Sigmoid colon (tissue), 7 donors: ENCODE measurements at places on chromosomes 12 and 14. TPM values are rescaled to one million over a fixed set of nuclear protein-coding genes. Genes with fewer than 3 reads are reported as not detected.
A peak's percentile ranks its signal among the peaks of the same experiment; 100 is the strongest.

DNA sequence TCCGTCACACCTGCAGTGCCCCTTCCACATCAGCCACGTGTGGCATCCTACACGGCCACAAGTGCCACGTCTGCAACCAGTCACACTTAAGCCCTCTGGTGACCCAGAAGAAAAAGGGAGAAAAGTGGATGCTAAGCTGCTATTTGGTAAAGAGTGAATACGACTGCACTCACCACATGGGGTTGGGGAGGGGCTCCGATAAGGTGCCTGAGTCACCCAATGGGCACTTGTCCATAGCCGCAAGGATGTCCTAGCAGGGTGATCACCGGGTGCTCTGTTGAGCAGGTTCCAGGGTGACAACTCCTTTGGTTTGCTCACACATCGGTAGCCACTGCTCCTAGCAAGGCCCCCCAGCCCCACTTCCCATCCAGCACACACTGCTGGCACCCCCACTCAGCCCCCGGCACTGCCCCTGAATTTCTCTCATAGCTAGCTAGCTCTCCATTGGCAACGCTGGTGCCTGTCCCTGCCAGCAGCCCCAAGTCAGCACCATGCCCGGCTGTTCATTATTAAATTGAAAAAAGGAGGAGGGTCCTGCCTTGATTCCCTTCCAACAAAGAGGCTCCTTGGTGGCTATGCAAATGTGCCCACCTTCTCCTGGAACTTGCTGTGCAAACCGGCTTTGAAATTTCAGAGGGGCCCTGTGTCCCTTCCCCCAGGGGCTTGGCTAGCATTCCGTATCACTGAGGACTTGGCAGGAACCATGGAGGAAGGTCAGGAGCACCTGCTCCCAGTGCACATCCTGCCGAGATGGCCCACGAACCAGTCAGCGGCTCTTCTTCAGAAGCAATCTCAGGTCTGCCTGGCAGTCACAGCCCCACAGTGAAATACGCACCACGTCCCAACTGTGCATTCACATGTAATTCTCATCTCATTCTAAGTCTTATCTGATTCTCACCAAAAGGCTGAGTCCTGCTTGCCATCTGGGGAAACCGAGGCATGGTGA, 227.7 kb upstream of the DIO3 start:
- DNase-seq: no peak

GRCh38 chr14:103067231-103067954, 10.0 kb upstream of the CDC42BPB start:
- DNase-seq: peak; percentile 68

DNA sequence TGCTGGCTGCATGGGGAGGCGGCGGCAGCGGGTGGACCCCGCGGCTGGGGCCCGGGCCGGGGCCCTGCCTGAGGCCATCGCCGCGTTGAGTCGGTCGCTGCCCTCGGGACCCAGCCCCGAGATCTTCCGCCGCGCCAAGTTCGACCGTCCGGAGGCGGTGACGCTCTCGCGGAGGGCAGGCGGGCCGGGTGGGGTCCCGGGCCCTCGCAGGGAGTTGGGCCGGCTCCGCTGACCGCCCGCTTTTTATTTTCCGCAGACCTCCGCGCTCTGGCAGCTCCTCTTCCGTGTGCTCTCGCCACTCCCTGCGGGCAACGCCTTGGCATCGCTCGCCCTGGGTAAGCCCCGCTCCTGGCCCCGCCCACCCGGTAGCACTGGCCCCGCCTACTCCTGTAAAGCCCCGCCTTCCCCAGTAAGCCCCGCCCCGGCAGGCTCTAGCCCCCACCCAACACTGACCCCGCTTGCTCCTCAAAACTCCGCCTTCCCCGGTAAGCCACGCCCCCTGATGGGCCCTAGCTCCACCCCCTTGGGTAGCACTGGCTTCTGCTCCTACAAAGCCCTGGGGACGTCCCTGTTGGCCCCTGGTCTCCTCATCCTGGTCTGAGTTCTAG, 424 bp downstream of the TEDC1 start:
- DNase-seq: peak; percentile 83

DNA sequence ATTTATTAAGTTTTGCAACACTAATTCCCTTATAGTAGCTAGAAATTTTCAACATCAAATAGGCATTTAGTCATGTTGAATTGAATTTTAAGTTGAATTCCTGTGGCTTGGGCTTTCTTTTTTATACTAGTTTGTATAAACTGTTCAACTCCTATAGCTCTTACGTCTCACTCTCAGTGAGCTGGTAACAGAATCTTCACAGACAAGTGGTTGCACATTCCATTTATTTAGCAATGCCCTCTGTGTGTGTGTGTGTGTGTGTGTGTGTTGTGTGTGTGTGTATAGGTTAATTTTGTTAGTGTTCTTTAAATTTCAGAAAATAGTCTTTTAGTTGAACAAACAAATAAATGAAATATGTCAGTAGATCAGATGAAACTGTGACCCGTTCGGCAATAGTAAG, 425.0 kb downstream of the NPAS3 start:
- DNase-seq: no peak

DNA sequence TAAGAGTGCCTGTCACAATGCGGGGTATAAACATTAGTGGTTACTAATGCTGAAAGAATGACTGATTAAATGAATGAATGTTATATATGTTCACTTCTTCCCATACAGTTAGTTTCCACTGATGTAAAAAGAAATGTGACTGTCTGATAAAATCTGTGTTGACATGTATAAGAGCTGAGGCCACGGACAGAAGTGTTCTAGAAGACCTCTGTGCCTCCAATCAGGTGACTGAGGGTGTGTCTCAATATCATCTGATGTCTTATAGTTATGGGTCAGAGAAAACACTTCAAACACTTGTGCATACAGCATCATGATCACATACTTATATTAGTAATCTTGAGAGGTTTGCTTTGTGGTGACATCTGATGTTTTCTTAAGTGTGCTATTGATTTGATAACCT, 183.4 kb downstream of the TTC7B start:
- DNase-seq: no peak

GRCh38 chr14:79274641-79275291, 936.5 kb downstream of the DIO2 start:
- DNase-seq: no peak

DNA sequence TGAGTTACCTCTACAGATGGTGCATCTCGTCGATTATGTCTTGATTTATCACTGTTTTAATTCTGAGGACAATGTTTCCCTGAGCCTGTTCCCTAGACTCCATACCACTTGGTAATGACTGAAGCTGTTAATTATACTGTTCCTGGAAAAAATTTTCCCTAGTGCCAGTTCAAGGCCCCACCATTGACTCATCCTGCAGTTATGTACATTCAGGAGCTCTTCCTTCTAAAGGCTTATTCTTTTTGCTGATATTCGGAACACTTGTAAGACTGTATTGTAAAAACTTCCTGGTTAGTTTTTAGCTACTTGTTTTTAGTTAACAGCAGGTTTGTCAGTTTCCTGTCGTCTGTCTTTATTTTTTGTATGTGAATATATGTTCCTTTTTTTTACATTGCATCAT, 30.4 kb upstream of the PPP2R5E start:
- DNase-seq: no peak

DNA sequence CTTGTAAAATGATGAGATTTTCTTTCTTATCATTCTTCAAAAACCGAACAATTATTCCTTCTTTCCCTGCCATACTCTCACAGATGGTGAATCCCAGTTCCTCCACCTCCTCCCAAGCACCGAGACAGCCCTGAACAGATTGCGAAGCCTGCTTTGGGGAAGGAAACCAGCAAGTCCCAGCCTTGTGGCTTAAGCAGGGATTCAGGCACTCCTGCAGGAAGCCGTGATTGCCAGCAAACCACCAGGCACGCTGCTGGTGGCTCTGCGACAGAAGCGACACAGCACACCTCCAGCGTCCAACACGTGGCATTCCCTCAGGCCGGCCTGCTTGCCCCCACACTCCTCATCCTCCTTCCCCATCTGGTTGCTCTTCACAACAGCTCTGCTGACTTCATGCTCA, 237.7 kb downstream of the GXYLT1 start:
- DNase-seq: no peak

- DNase-seq: no peak
These were observed 44.9 kb downstream of the JKAMP start for GRCh38 chr14:59529189-59529588.

DNA sequence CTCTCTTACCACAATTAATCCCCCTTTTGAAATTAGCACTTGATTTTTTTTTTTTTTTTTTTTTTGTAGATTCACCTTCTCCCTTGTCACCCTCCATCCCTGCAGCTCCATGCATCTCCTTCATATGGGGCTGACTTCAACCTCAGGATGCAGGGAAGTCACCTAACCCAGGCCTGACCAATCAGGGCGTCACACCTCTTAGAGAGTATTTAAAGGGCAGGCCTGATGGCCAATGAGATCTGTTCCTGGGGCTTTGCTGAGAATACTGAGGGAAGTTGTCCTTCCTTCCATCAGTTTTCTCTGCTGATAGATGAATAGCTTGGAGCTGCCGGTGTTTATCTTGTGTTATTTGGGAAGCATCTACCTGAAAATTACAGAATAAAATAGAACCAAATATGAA, 1104.7 kb upstream of the TMEM132C start:
- DNase-seq: no peak

DNA sequence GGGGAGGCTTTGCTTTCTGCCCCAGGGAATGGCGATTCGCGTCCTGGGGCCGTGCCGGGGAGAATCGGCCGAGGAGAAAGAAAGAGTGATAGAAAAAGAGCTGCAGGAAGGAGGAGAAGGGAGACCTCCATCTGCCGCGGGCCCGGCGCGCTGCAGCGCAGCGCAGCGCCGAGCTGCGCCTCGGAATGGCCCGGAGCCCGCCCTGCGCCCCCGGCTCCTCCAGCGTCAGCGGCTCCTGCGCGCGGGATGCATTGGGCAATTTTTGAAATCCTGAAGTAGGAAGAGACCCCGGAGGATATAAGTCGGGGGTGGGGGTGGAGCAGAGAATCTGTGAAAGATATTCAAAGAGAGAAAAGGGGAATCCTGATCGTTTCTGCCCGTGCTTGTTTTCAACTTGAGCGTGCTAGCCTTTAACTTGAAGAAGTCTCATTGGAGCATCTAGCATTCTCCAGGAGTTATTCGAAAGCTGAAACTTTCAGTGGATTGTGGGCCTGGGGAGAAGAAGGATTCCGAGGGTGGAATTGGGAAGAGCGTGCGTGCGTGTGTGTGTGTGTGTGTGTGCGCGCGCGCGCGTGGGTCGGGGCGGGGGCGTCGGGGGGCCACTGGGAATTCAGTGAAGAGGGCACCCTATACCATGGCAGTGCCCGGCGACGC, 441 bp downstream of the PDE3A start:
- peak; percentile 78 for DNase-seq

DNA sequence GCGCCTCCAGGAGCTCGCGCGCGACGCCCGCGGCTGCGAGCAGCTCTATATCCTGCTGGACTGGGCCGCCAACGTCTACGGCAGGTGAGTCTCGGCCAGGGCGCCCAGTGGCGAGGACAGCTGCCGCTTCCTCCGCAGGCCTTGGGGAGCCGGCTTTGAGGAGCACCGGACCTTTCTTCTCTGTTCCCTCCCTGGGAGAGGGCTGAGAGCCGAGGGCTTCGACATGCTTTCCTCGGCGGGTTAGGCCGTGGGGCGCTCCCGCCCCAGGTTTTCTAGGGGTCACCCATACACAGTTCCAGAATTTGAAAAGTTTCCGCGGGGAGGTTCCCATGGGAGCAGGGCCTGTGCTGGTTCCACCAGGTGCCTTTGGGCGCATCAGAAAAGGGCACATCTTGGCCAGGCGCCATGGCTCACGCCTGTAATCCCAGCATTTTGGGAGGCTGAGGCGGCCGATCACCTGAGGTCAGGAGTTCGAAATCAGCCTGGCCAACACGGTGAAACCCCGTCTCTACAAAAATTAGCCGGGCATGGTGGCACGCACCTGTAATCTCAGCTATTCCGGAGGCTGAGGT, 8.2 kb downstream of the EXOC3L4 start:
- no peak for DNase-seq

GRCh38 chr14:46581036-46581671, 70.4 kb downstream of the RPL10L start:
- no peak for DNase-seq

DNA sequence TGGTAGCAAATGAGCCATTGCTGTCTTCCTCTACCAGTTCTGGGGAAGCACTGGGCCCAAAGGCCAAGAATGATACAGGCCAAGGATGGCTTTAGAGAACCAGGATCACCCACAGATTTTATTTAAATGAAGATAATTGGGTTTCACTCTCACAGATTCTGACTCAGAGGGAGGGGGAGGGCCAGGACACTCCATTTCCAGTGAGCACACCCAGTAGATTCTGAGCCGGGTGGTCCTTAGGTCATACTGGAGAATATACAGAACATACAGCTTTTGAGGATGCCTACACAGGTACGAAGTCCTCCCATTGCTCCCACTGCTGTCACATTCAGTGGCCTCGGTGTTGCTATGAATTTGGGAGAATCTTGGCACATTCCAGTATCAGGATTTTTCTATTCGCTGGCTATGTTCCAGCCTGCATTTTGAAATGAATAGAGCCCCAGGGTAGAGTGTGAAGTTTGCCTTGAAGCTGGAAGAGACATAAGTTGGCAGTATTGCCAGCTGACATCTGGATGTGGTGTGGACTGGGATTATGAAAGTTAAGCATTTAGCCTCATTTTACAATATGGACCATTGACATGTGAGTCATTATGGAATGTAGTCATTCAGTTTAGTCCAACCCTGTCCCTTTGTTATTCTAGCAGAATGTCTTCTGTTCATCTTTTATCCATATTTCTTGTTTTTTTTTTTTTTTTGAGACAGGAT, 45.8 kb upstream of the POC1B start:
- DNase-seq: no peak

Gene SLC41A2
- total RNA-seq: 22.5 TPM

Gene HOTAIR
- total RNA-seq: not detected

Gene MORN3
- total RNA-seq: not detected

Gene CLEC4D
- 0.16 TPM for total RNA-seq

Gene CCDC177
- total RNA-seq: not detected

Gene AKAP3
- total RNA-seq: 0.83 TPM
